ENCODE measurements at places on chromosomes 2 and 18.
A peak's percentile ranks its signal among the peaks of the same experiment; 100 is the strongest.

DNA sequence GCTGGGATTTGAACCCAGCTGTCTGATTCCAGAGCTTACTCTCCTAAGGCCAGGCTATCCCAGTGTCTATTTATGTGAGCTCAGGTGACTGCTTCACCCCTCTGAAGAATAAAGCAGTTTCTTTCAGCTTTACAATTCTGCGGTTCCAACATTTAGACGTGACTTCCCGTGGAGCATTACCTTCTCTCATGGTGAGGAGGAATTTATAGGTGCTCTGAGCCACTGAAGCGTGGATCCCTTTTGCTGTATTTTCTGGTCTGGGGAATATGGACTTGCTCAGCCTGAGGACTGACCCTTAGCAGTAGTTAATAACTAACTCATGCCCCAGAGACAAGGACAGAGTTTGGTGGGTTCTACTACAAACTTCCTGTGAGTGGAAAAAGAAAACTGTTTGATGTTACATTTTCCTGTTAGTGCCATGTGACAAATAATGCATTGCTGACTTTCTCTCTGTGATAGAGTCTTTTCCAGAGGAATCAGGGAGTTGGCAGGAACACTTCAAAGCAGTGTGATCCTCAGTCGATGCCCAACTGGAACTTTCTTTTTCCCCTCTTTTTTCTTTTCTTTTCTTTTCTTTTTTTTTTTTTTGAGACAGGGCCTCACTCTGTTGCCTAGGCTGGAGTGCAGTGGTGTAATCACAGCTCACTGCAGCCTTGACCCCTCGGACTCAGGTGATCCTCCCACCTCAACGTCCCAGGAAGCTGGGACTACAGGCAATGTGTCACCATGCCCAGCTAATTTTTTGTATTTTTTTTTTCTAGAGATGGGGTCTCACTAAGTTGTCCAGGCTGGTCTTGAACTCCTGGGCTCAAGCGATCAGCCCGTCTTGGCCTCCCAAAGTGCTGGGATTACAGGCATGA, 21.9 kb downstream of the CASP10 start:
- DNase-seq, result peak; percentile 26

GRCh38 chr2:73920577-73921545, 5.8 kb upstream of the DGUOK start:
- peak; percentile 49 for DNase-seq

- DNase-seq, result no peak
Observed at GRCh38 chr2:205361272-205361671, 321.0 kb upstream of the NRP2 start.

DNA sequence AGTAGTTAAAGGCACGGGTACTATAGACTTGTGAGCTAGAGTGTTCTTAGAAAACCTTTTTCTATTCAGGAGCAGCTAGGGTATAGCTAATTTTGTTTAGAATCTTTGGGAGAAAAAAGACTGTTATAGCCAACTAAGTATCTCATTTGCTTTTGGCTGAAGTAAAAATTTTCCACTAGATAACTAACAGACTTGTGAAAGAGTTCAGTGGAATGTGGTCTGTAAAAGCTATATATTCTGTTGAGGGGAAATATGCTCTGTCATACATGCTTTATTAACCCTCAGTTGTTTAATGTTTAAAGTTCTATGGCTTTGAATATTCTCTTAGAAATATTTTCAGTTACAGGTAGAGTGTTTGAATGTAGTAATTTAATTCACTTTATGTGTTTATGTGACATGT, 49.7 kb downstream of the RIF1 start:
- DNase-seq, result no peak

DNA sequence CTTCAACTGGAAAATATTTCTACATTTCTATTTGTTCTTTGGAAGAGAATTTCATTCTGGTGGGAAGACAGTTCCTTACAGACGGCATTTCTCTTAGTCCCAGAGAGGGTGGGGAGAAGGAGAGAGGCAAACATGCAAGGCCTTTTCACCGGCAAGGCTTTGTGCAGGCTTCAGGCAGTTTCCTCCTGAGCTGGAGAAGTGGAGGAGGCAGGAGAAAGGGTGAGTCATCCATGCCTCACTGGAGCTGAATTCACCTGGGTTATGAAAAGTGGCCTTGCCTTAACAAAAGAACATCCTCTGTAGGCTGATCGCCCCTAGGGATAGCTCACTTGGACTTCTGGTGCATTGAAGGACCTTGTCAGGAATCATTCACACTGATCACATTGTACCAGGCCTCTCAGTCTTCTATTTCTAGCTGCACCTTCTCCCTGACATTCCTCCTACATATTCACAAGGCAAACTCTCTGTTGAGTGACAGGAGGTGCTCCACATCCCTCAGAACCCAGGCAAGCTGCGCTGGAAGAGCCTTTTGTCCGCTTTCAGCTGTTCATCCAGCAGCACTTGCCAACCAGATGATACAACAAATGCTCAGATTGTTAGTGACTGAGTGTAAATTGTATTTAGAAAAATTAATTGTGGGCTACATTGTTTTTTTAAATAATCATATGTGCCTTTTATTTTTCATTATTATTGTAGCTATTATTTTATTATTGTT, 796.1 kb downstream of the DCDC2C start:
- no peak for DNase-seq

DNA sequence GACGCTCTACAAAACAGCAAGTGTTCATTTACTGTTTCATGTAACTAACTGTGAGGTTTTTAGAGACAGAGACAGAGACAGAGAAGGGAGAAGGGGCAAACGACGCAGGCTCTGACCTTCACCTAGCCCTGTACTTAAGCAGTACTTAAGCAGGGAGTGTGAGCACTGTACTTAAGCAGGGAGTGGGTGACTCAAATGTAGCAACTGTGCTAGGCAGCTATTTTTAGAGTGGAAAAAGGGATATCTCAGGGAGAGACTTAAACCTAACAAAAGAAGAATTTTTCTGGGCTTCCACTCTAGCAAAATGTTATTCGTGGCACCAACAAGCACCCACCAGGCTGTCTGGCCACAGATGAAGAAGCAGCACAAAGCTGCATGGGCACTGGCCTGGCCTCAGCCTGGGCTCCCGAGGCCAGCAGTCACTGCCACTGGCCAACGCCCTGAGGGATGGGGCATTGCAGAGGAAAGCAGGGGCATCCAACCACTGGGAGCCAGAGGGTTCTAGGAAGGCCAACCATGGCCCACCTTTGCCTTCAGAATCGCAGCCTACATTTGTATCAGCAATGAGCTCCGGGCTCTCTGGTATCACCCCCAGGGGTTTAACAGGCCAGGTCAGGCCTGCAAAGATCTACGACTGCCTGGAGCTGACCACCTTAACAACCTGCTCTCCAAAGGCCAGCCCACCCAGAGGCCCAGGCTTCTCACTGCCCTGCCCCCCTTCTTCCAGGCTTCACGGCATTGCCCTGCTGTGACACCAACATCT, 154.3 kb downstream of the TTC32 start:
- no peak for DNase-seq

DNA sequence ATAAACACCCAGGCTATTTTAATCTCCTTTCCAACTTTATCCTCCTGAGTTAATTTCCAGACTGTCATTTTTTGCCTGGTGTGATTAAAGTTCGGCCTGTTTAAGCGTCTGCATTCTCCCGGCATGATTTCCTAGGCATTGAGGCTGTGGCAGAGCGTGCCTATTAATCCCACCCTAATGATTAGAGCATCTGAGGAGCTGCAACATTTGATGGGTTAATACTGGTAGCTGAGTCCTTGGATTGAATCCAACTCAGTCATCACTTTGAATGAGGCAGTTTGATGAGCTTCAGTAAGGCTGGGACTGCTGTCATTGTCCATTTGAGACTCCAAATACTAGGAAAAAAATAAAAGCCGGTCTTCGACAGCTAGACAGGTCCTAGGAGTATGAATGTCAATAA, 882.5 kb downstream of the SLC4A3 start:
- no peak for DNase-seq

DNA sequence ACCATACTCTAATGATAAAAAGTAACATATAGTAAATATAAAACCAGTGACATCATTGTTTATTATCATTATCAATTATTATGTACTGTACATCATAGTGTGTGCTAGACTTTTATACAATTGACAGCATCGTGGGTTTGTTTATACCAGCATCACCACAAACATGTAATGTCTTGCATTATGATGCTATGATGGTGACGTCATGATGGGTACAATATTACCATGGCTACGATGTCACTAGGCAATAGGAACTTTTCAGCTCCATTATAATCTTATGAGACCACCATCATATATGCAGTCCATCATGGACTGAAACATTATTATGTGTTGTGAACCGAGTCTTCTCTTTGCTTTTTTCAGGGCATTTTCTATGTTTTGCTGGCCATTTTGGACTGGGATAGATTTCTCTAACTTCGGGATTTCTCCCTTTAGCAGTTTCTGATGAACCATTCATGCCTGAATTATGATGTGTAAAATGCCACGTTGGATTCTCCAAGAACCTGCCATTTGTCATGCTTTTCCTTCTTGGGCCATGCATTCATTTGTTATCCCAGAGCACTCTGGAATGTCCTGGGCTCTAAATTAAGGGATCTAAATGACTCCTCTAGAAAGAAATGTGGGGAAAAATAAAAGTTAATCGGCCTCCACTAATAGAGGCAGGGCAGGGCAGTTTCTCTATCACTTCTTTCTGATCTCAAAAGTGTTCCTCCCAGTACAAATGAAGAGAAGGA, 325.6 kb upstream of the TNP1 start:
- DNase-seq, result no peak

DNA sequence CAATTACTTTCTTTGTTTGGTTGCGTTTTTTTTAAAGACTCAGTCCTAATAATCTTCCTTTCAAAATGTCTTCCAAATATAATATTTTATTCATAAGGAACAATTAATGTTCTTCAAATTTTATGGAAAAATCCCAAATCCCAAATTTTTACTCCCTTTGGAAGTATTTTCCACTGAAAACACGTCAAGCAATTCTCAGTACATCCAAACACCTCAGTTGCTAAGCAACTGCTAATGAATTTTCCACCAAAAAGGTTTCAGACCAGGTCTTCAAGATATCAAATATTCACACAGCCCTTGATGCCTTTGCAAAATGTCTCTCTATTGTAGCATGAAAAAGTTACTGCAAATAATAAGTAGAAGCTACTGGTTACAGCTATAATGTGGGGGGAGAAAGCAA, 140.1 kb downstream of the DSEL start:
- no peak for DNase-seq

DNA sequence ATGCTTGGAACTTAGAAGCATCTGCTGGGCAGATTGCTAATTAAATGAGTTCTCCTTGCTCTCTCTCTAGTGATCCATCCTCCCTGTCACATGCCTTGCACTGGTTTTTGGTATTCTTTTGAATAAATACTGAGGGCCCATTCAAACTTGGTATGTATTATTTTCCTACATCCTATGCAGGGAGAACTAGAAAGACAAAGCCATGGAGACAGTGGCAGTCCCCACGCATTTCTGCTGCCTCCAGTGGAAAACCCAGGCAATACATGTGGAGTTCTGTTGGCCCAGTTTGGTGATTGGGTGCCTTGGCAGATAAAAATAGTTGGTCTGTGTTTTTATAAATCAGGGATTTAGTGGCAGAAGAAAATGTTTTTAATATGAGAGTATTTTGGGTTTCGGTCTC, 68.7 kb downstream of the DIS3L2 start:
- no peak for DNase-seq

DNA sequence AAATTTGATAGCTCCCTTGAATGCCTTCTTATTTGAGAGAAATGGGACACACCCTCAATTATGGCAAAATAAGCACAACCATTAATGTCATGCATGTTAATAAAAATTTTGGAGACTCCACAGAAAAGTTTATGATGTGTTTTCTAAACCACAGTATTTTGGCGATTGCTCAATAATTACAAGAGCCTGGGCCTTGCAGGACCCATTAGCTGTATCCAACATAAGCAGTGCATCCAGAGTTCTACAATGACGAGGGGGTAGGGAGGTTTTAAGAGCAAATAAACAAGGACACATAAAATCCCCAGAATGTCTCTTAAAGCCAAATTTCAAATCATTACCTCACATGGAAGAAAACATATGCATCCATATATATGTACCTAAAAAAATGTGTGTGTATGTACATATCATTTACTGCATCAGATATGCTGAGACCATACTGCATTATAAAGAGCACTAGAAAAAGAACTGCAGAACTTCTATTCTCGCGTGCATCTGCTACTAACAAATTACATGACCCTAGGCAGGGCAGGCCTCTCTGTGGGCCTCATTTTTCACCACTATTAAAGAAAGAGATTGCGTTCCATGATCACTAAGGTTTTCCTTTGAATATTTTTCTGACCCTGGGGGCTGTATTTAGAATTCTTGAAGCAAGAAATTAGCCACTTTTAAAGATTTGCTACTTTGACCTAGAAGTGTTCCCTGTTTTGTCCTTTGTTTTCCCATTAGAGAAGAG, 38.0 kb downstream of the CMPK2 start:
- no peak for DNase-seq

- no peak for DNase-seq
Observed at GRCh38 chr18:58800582-58800981, 64.1 kb upstream of the ZNF532 start.

GRCh38 chr18:11666176-11666575, 22.9 kb upstream of the GNAL start:
- no peak for DNase-seq

DNA sequence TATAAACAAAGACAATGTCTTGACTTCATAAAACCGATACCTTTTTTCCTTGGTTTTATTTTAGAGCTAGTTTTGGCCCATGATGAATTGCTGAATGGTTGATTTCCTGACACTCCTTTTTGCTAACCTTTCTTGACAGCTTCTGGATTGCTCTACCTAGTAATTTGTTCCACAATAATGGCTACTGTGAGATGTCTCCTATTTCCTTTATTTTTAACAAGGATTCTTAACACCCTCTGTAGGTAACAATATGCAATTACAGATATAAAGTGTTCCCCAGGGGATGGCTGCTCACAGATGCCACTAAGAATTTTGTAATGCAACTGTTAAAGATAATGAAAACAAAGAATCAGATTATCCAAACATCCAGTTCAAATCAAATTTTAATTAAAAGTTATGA, 100.8 kb upstream of the ATP5MC3 start:
- DNase-seq, result peak; percentile 46

DNA sequence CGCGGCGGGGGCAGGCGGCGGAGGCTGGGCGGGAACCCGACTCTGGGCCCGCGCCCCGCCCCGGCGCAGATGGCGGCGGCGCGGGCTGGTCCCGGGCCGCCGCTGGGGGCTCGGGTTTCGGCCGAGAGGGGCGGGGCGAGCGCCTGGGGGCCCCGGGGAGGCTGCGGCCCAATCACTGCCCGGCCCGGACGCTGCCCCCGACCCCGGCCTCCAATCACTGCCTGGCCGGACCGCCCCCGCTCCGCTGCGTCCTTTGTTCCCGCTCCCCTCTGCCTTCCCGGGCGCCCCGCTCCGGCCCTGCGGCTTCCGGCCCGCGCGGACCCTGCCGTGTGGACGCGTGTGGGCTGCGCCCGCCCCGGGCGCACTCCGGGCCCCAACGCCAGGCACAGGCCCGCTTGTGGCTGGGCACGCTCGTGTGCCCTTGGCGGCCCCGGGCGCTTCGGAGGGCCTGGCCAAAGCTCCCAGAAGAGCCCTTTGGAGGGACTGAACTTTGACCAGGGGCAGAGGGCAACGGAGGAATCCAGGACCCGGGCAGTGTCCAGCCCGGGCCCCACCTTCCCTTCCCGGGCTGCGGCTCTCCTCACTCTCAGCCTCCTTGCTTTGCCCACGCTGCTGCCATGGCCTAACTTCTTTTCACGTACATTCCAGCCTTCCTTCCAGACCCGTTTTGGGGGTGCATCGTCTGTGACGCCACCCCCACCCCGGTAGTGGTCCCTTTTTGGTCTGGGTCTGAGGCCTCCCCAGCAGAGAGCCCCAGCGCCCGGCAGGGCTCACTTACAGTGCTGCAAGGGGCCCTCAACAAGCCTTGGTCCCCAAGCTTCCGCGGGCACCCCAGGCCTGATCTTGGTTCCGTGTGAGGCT, 27.1 kb upstream of the PTMA start:
- peak; percentile 79 for DNase-seq
